ENCODE measurements at places on chromosomes 6 and 20. TPM values are rescaled to one million over a fixed set of nuclear protein-coding genes. Genes with fewer than 3 reads are reported as not detected.

- H3K4me3 ChIP-seq, result no peak overlapping the region
- H3K27ac ChIP-seq, result no peak overlapping the region
- no peak for DNase-seq
- H3K4me1 ChIP-seq, result peaks cover 25% of the 10 kb centered on the region
- H3K27me3 ChIP-seq, result no peaks in the 10 kb centered on the region
Observed at GRCh38 chr20:36045373-36045714, 77.0 kb downstream of the CNBD2 start.

GRCh38 chr20:4916971-4917881 lies 84.1 kb downstream of the SLC23A2 start:
- no peak overlapping the region for H3K4me3 ChIP-seq
- peaks cover 5% of the 10 kb centered on the region for H3K4me1 ChIP-seq
- no peak for DNase-seq
- H3K27ac ChIP-seq, result no peak overlapping the region
- H3K36me3 ChIP-seq, result no peaks in the 10 kb centered on the region
- no peaks in the 10 kb centered on the region for H3K27me3 ChIP-seq

Gene MUCL3
- not detected for total RNA-seq

Gene R3HDML
- not detected for total RNA-seq

DNA sequence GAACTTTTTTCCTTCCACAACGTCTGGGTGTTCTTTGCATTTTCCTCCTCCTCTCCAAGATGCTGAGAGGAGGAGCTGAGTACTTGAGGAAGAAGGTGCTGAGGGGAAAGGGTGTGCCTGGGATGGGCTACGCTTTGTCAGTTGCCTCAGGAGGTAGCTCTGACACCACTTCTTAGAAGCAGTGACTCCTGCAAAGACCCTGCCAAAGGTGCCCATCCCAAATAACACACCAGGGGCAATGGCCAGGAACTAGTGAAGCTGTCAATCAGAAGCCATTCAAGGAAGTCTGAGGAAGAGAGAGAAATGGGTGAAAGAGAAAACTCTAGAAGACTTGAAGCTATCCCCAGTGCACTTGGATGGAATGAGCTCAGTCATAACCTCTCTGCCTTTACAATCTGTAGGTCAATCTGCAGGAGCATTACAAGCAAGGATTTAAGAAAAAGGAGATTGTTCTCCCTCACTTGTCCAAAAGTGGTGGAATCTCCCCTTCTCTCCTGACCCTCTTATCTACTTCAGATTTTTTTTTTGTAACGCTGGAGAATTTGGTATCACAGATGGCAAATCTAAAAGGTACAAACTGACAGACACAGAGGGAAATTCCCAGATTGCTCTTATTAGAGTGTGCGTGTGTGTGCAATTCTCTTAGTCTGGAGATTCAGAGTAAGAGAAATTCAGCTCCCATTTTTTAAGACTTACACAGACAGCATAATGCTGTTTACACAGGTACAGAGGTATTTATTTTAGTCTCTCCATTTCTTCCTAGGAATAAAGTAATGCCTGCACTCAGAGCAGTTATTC lies 242.6 kb downstream of the GMPR start:
- DNase-seq, result peak; percentile 12
- H3K27ac ChIP-seq, result peak overlapping the region; percentile 75
- H3K27me3 ChIP-seq, result no peaks in the 10 kb centered on the region
- H3K4me1 ChIP-seq, result peaks cover 73% of the 10 kb centered on the region
- H3K36me3 ChIP-seq, result no peaks in the 10 kb centered on the region

All from CD4-positive, alpha-beta memory T cell (primary cell).